Activated B cell treated with CpG ODN at 0.5 μM for 24 hours (primary cell): ENCODE measurements at places on chromosomes 5 and 9.

- no peak for DNase-seq
These were observed 80.1 kb upstream of the DMAC1 start for GRCh38 chr9:7879551-7880245.

- no peak for DNase-seq
These were observed 135.6 kb downstream of the KCNIP1 start for GRCh38 chr5:170639221-170639925.

GRCh38 chr9:82531795-82532194, 531.1 kb downstream of the RASEF start:
- DNase-seq, result no peak

DNA sequence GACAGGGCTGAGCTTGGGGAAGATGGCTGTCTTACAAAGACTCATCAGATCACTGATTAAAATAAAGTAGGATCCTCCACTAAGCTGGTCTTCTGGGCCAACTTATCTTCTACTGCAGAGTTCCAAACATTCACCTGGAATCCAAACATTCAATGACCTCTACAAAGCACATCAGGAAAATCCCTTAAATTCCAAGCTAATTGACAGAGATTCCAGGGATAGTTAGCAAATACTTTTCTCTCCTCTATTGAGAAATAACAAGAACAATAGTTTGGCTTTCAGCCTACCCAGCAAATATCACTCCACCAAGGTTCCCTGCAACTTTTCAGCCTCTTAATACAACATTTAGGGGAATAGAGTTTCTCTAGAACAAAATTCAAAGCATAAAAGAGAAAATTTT, 140.6 kb upstream of the LIFR start:
- no peak for DNase-seq

- DNase-seq, result no peak
These were observed 56.9 kb upstream of the SLC1A1 start for GRCh38 chr9:4433379-4433778.

DNA sequence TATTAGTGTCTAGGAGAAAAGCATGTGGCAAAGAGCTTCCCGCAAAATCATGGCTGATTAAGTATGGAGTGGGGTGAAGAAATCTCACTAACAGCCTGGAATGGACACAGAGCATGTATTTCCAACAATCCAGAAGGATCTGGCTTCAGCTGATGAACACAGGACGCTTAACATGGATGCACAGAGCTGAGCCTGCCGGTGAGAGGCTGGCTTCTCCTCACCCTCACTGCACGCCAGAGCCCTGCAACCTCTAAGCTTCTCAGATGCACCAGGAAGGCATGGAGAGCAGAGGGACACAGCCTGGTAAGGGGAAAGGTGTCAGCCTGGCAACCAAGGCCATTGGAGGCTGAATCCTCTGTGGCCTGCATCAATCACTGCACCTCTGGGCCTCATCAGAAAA, 298.5 kb downstream of the TRIM32 start:
- no peak for DNase-seq

DNA sequence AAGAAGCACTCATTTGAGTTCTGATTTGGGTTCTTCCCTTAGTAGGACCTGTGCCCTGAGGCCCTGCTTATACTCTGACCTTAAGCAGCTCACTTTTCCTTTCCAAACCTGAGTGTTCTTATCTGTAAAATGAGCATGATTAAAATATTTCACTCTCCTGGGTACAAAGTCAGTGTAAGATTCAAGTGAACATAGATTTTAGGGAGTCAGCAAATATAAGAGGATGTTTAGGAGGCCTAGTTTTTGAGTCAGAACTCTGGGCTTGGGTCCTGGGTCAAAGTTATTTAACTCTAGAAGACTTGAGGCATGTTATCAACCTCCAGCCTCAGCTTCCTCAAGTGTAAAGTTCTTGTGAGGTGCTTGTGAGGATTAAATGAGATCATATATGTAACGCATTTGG, 8.7 kb upstream of the SPARC start:
- DNase-seq, result no peak
